ENCODE measurements at places on chromosomes 5 and 9.
A peak's percentile ranks its signal among the peaks of the same experiment; 100 is the strongest.

DNA sequence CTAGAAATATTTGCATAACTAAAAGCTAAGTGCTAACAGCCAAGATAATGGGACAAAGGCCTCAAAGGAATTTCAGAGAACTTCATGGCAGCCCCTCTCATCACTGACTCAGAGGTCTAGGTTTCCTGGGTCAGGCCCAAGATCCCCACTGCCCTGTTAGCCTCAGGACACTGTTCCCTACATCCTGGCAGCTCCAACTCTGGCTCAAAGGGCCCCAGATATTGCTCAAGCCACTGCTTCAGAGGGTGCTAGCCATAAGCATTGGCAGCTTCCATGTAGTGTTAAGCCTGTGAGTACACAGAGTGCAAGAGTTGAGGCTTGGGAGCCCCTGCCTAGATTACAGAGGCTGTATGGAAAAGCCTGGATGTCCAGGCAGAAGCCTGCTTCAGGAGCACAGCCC is 998.1 kb downstream of the TLE1 start:
- no peak for DNase-seq

- no peak for DNase-seq
Observed at GRCh38 chr5:123717139-123717538, 205.2 kb downstream of the CSNK1G3 start.

- DNase-seq: peak; percentile 56
Observed at GRCh38 chr5:136053336-136054141, 24.8 kb downstream of the TGFBI start.

GRCh38 chr9:121505903-121506735 is 6.5 kb upstream of the GGTA1 start:
- peak; percentile 78 for DNase-seq

- DNase-seq: no peak
Observed at GRCh38 chr5:147346006-147346561, 111.3 kb downstream of the STK32A start.

GRCh38 chr9:36023260-36024048 is 13.3 kb upstream of the RECK start:
- peak; percentile 86 for DNase-seq

- DNase-seq: no peak
Observed at GRCh38 chr9:96423322-96423984, 5.3 kb upstream of the ZNF367 start.

DNA sequence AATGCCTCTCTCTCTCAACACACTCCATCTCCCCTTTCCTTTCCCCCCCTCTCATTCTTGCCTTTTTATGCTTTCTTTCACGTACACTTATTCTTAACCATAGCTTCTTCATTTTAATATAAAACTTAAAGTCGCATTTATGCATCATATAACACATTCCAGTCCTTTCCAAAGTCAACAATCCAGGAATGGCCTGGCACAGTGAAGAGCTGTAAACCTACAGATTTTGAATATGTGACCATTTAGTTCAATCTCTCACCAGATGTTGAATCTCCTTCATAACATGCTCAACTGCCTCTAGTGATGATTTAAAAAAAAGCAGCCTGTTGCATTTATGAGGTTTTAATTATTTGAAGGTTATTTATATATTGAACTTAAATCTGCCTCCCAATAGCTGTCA is 186.2 kb upstream of the GRAMD2B start:
- no peak for DNase-seq

DNA sequence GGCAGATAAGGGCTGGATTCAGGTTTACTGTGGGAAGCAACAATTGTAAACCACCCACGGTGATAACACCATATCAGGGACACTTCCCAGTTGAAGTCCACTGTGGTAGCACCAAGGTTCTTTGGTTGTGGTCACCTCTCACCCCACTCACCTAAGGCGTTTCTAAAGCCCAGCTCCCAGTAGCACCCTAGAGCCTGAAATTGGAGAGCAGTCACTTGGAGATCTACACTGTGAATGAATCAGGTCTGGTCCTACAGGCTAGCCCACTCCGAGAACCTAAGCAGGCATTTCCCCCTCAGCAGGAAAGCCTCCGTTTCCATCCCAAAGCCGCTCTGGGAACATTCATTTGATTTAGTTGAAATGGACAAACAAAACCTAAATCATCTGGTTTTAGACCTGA is 191.3 kb downstream of the TTC39B start:
- DNase-seq: no peak

DNA sequence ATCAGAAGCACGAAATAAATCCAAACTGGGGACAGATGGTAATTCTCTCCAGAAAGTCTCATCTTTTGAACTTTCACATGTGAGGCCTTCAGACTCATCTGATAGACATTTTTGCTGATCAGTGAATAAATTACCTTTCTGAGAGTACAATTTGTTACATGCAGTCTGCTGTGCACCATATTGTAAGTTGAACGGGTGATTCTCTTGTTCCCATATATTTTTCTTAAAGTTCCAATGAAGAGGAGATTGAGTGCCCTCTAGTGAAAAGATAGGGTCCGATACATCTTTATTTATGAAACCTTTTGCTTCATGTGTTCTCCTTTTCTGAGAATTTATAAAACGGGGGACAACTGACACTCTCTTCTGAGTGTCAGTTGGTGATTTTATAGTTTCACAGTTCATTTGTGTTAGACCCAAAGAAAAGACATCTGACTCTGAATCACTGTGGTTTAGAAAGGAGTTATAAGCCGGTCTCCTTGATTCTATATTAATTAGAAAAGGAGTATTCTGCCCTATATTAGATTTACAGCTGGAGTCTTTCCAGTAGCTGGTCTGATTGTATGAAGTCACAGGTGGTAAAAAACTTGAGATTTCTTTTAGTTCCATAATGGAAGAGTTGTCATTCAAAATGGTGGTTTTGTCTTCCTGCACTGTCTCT is 30.4 kb downstream of the GNG10 start:
- DNase-seq: peak; percentile 67

DNA sequence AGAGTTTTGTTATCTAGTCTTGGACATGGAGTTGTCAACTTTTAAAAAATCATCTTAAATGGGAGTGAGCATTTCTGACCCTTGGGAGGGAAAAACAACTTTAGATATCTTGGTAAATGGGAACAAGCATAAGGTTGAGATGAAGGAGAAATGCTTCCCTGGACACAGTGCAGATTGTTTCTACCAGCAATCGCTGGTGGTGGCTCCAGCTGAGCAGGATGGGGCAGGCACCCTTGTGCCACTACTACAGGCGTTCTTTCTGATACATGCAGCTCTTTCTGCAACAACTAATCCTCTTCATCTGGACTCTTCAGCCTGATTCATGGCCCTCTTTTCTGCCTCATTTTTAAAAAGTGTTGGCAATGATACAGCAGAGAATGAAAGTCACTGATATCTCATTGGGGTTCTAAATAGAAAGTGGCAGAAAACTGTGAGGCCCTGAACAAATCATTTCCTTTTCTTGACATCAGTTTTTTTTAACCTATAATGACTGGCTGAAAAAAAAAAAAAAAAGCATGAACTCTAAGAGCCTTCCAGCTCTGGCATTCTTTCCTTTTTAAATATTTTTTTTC is 409.4 kb upstream of the PTGER4 start:
- DNase-seq: no peak

- no peak for DNase-seq
Observed at GRCh38 chr5:95554331-95554646, 488 bp downstream of the SKIC3 start.

GRCh38 chr9:124122813-124123462 is 111.4 kb downstream of the LHX2 start:
- no peak for DNase-seq

- no peak for DNase-seq
Observed at GRCh38 chr9:133485531-133486260, 6.8 kb upstream of the SLC2A6 start.

DNA sequence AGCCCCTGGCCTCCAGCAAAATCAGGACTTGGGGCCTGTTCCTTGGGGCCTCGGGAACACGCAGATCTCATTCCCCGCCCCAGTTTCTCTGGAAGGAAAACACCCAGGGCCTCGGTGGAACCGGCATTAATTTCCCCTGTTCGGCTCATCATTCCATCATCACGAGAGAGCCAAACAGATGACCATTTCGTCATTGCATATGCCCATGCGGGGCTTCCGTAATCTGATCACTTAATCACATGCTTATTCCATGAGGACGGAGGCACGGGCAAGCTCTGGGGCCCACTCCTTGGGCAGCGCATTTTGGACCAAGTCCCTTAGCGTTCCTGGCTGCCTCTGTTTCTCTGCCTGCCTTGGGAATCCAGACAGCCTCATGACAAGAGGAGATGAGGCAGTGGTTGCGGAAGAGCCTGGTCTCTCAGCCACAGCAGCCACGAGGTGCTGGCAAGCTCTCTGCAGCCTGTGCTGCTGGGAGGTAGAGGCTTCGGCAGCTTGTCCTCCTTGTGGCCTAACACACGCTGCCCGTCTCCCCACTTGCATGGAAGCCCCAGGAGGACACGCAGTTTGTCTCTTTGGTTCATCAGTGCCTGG is 65.0 kb upstream of the IER5L start:
- peak; percentile 68 for DNase-seq

- DNase-seq: no peak
Observed at GRCh38 chr5:168125445-168126199, 165.8 kb upstream of the WWC1 start.

DNA sequence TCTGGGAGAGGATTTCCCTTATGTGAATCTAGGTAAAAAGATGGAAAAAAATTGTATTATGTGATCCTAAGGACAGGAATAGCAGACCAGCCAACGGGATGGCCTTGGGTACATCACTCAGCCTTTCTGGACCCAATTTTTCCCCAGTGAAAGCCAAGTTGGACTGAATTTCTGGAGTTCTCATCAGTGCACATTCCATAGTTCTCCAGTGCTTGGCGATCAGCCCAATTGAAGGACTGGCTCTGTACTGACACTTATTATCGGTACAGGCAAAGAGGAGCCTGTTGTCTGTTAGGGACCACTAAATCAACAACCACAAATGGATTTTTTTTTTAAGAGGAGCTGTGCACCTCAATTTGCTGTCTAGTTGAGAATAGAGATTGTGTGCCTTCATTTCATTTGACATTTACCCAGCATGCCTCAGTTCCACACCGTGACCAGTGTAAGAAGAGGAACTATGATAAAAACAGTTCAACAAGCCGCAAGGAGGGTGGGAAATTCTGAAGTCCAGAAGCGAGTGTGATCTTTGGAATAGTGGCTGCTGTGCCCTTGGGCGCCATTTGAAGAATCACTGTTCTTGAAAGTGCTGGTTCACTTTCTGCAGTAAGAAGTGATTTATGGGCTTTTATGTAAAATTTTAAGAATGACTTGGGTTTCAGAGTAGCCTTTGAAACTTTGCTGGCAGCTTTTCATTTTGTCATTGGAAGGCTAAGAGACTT is 8.0 kb downstream of the ARL10 start:
- no peak for DNase-seq

GRCh38 chr5:6424110-6424659 is 24.5 kb upstream of the UBE2QL1 start:
- no peak for DNase-seq

DNA sequence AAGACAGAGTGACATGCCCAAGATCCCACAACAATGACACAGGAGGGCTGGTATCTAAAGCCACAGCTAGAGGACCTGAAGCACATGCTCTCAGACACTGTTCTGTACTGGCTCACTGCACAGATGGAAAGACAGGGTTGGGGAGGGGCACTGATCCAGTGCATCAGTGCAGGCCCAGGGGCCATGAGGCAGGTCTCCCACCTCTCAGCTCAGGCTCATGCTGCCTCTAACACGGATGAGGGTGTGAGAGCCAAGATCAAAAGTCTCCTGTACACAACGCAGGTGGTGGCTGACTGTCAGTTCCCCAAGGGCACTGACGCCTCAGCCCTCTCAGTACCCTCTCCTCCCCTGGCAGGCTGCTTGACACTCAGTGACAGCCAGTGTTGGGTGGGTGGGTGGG is 10.9 kb downstream of the RAPGEF1 start:
- DNase-seq: no peak

GRCh38 chr5:151682240-151682639 is 4.5 kb downstream of the SPARC start:
- no peak for DNase-seq

GRCh38 chr9:129921905-129922304 is 86.6 kb downstream of the USP20 start:
- DNase-seq: no peak

- no peak for DNase-seq
Observed at GRCh38 chr5:133445744-133446143, 166.6 kb downstream of the FSTL4 start.

DNA sequence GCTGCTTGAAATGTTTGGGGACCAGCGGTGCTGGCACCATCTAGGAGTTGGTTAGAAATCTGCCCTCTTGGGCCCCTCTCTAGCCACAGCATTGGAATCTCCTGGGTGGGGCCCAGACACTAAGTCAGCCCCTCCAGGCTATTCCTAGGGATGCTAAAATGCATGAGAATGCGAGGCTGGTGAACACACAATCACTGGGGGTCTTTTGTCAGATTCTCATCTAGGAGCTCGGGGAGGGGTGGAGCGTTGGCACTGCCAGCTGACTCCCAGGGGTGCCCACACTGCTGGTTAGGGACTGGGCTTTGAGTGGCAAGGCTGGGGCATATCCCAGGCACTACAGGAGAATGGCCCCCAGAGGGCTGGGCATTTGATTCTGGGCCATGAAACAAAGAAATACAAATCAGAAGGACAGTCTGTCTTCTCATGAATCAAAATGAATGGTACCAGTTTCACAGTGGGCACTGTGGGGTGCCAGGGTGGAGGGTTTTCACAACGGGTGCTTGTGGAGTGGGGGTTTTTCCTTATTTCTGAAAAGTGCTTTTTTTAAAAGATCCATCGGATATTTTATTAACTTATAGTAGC is 127.8 kb upstream of the RAPGEF1 start:
- DNase-seq: no peak

DNA sequence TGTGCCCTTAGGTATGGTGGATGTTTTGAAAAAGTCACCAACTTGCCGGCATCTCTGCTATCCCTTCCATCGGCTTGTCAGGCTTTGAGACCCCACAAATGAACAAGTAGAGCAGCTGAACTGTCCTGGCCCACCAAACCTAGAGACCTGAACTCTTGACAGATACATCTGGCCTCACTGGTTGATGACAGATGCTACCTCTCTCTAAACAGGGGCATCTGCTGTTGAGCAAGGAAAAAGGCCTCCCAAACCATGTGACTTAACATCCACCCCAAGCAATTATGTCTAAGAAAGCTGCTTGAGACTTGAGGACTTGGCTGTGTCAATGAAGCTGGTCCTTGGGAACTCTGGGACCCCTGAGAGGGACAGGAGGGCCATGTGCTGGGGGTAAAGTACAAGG is 2.3 kb downstream of the CCNI2 start:
- DNase-seq: no peak
